ENCODE measurements at places on chromosomes 1 and 21. TPM values are rescaled to one million over a fixed set of nuclear protein-coding genes. Genes with fewer than 3 reads are reported as not detected.

Gene AQP10
- not detected for total RNA-seq

DNA sequence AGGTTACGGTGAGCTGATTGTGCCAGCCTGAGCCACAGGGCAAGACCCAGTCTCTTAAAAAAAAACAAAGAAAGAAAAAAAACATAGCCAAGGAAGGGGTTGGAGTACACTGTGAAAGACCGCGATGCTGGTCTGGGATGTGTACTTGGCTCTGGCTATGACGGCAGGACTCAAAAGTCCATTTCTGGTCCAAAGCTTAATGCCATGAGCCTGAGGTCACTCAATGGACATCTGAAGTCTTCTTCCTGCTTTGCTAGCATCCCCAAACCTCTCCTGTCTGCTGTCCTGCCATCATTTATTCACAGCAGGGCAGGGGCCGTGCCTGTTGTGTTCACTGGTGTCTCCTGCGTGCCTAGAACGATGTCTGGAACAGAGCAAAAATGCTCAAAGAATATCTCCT lies 1.5 kb upstream of the ARHGEF10L start:
- H3K36me3 ChIP-seq, result no peaks in the 10 kb centered on the region
- H3K27ac ChIP-seq, result no peak overlapping the region
- peak; percentile 70 for DNase-seq
- H3K4me1 ChIP-seq, result peaks cover 48% of the 10 kb centered on the region

DNA sequence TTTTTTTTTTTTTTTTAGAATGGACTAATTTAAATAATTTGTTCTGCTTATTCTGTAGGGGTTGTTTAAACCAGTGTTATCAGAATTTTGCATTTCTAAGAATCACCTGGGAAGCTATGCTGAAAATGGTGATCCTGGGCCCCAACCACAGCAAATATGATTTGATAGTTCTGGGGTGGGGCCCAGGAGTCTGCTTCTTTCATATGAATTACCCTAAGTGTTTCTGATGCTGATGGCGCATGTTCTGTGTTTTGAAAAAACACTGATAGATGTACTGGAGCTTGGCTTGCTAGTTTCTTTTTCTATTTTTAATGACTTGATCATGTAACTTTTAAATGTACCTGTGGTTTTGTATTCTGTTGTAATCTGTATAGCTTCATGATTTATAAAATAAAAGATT lies 89.3 kb downstream of the CDC14A start:
- H3K36me3 ChIP-seq, result no peaks in the 10 kb centered on the region
- no peaks in the 10 kb centered on the region for H3K27me3 ChIP-seq
- DNase-seq, result no peak
- no peaks in the 10 kb centered on the region for H3K4me1 ChIP-seq
- no peak overlapping the region for H3K4me3 ChIP-seq

DNA sequence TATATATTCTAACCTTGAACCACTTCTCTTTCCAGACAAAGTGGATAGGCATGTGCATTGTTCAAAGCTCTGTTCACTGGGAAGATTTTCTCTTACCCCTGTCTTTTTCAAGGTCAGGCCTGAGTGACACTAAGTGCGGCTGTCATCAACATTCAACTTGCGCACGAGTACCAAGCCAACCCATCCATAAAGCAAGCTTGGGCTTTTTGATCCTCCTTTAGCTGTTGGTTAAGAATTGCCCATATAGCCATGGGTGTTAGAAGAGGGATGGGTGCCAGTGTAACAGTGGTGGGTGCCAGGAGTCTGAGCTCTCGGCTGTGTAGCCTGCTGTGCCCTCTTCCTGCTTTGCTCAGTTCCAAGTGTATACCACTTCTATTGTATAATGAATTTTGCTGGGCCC lies 136.1 kb downstream of the GLUL start:
- H3K27ac ChIP-seq, result no peak overlapping the region
- H3K4me1 ChIP-seq, result peaks cover 25% of the 10 kb centered on the region
- no peaks in the 10 kb centered on the region for H3K27me3 ChIP-seq
- DNase-seq, result no peak

Gene IL10
- not detected for total RNA-seq

DNA sequence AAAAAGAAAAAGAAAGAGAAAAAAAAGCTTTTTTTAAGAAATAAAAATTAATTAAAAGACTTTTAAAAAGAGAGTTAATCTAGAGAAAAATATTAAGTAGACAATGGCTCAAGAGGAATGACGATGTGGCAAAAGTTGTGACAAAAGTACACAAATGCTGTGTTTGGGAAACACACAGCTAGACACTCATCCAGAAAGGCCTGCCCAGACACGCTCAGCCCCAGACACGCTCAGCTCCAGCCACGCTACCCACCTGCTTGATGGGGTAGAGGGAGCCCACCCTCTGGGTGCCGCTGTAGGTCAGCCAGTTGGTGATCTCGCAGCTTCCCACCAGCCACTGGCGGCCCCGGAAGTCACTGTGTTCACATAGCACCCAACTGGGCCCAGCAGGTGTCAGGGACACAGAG lies 10.2 kb downstream of the CD52 start:
- no peaks in the 10 kb centered on the region for H3K4me1 ChIP-seq
- no peak for DNase-seq
- H3K36me3 ChIP-seq, result no peaks in the 10 kb centered on the region
- no peaks in the 10 kb centered on the region for H3K27me3 ChIP-seq
- H3K27ac ChIP-seq, result no peak overlapping the region
- H3K4me3 ChIP-seq, result no peak overlapping the region

DNA sequence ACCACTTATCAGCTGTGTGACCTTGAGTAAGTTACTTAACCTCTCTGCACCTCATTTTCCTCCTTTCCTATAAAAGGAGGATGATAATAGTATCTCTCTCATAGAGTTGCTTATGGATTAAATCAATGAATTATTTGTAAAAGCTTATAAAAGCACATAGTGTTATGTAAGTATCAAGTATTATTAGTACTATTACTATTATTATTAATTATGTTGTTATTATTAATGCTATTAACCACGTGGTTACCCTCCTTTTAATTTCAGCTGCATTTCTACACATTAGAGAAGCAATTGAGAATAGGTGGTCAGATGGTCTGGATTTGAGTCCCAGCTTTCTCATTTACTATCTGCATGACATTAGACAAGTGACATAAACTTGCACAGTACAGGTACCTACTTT lies 58.1 kb upstream of the WNT4 start:
- H3K4me1 ChIP-seq, result no peaks in the 10 kb centered on the region
- H3K36me3 ChIP-seq, result no peaks in the 10 kb centered on the region
- no peak overlapping the region for H3K4me3 ChIP-seq
- no peak overlapping the region for H3K27ac ChIP-seq

DNA sequence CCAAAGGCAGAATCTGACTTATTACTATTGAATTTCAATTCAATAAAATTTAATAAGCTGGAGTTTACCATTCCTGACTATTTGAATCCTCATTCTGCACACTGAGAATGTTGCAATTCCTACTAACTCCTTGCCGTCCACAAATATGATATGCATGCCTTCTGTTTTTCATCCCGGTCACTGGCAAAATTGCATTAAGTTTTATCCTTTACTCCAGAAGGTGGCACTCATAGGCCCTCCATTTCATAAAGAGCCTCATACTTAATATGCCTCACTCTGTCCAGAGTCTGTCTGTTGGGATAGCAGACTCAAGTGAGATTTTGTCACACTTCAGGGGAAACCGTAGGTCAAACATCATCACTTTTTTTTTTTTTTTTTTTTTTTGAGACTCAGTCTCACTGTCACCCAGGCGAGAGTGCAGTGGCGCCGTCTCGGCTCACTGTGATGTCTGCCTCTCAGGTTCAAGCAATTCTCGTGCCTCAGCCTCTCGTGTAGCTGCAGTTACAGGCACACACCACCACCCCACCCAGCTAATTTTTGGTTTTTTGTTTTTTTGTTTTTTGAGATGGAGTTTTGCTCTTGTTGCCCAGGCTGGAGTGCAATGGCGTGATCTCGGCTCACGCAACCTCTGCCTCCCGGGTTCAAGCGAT lies 27.3 kb downstream of the F11R start:
- DNase-seq, result peak; percentile 33
- H3K27ac ChIP-seq, result no peak overlapping the region
- H3K27me3 ChIP-seq, result no peaks in the 10 kb centered on the region
- H3K4me3 ChIP-seq, result no peak overlapping the region

Gene PDZK1IP1
- total RNA-seq, result 0.24 TPM

DNA sequence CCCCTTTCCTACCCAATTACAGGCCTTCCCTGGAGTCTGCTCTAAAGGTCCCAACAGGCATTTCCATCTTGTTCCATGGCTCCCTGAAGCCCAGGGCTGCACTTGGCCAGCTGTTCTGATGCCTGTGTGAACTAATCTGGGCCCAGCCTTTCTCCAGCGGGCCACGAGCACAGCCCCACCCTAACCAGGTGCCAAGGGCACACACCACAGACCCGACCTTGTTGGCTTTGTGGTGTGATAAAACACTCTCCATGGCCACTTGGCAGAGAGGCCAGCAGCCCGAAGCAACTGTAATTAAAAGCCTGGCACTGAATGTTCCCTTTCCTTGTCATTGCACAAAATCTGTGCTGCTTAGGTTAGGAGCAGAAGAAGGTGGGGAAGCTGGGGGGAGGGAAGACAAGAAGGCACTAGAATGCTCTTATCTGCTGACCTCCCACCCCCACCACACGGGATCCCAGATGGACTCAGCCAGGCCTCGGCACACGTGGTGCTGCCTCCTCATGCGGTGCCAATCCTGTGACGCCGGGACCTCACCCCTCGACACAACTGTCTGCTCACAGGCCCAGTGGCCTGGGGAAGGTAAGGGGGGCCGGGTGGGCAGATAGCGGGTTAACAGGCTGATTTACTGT lies 9.9 kb downstream of the HCRTR1 start:
- no peaks in the 10 kb centered on the region for H3K4me1 ChIP-seq
- H3K4me3 ChIP-seq, result no peak overlapping the region
- H3K36me3 ChIP-seq, result peaks cover 41% of the 10 kb centered on the region
- no peak for DNase-seq
- no peak overlapping the region for H3K27ac ChIP-seq

Gene PDIK1L
- 4.6 TPM for total RNA-seq

Gene GALNT2
- total RNA-seq, result 18.1 TPM

Gene SMCP
- total RNA-seq, result not detected

DNA sequence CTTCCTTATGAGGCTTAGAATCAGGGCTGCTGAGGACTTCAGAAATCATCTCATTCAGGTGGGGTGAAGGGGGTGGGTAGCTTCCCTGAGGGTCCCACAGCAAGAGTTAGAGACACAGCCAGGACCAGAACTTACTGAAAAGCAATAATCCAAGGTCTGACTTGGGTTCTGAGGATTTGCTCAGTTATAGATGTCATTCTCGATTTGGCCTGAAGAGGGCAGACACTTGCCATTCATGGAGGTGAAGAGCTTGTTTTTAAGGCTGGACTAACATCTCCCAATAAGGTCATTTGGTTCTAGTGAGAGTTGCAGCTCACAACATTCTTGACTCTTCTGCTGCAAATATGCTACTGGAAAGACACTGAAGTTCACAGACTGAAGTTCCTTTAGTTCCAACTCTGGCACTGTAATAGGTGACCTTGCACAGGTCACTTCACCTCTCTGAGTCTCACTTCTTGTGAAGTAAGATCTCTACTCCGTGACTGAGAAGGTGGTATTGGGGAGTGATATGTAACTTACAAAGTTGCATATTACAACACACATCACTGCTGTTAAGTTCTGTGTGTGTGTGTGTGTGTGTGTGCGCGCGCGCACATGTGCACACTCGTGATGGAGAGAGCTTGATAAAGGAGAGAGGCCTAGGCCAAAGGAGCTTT lies 69.8 kb upstream of the DIRAS3 start:
- no peak overlapping the region for H3K27ac ChIP-seq
- H3K36me3 ChIP-seq, result no peaks in the 10 kb centered on the region
- peaks cover 7% of the 10 kb centered on the region for H3K27me3 ChIP-seq
- peak; percentile 60 for DNase-seq

DNA sequence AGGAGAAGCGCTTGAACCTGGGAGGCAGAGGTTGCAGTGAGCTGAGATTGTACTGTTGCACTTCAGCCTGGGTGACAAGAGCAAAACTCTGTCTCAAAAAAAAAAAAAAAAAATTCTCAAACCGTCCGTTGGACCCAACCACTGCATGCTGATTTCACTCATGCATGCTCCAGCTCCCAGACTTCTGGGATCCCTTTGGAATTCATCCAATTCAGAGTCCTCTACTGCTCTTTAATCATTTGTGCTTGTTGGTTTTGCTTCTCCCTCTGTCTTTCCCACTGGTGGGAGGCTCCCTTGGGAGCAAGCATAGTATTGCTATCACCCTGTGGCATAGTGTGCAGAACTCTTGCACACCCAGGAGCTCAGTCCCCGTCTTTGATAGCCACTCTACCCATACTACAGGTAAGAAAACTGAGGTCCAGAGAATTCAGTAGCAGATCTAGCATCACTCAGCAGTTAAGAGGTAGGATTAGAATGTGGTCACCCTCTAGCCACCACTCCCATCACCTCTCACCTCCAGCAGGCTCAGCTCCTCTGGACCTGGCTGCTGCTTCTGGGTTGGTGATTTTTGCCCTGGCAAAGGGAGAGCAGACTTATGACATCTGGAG lies 3.1 kb upstream of the LMNA start:
- no peaks in the 10 kb centered on the region for H3K36me3 ChIP-seq
- H3K4me1 ChIP-seq, result peaks cover 67% of the 10 kb centered on the region
- no peak overlapping the region for H3K4me3 ChIP-seq
- no peak overlapping the region for H3K27ac ChIP-seq
- no peak for DNase-seq

GRCh38 chr1:202697038-202697437 lies 13.2 kb downstream of the SYT2 start:
- no peaks in the 10 kb centered on the region for H3K4me1 ChIP-seq
- DNase-seq, result peak; percentile 56
- H3K4me3 ChIP-seq, result no peak overlapping the region

GRCh38 chr1:71542155-71542554 lies 461.3 kb upstream of the ZRANB2 start:
- H3K4me1 ChIP-seq, result no peaks in the 10 kb centered on the region
- no peak overlapping the region for H3K27ac ChIP-seq
- DNase-seq, result no peak
- no peak overlapping the region for H3K4me3 ChIP-seq
- no peaks in the 10 kb centered on the region for H3K27me3 ChIP-seq

DNA sequence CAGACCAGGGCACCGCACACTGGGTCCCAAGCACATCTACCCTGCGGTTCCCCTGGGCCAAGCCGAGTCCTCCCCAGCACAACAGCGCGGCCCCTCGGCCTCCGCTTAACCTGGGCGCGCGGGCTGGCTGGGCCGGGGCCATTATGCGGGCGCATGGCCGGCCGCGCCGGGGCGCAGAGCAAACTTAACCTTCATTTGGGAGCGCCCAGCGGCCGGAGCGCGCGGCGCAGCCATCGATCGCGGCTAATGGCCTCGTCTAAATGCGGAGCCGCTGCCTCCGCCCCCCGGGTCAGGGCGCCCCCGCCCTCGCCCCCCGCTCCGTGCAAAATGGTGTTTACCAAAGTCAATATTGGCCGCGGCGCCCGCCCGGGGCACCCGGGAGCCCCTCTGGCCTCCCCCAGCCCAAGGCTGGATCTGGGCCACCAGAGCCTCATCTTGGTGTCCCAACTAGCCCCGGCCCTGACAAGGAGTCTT lies 272.1 kb downstream of the TRABD2B start:
- peak overlapping the region; percentile 46 for H3K4me3 ChIP-seq
- DNase-seq, result no peak
- H3K27ac ChIP-seq, result no peak overlapping the region
- no peaks in the 10 kb centered on the region for H3K36me3 ChIP-seq

Gene ECM1
- total RNA-seq, result 0.42 TPM

Gene SAMSN1
- not detected for total RNA-seq

Gene RAP1GAP
- total RNA-seq, result 11.9 TPM

Gene ITLN1
- total RNA-seq, result not detected

Gene CRNN
- total RNA-seq, result not detected

Gene BACE2
- total RNA-seq, result 0.07 TPM

All from HepG2 (cell line).